ENCODE measurements at places on chromosomes 7 and 10. TPM values are rescaled to one million over a fixed set of nuclear protein-coding genes. Genes with fewer than 3 reads are reported as not detected.

Gene CLRN3
- total RNA-seq = not detected

DNA sequence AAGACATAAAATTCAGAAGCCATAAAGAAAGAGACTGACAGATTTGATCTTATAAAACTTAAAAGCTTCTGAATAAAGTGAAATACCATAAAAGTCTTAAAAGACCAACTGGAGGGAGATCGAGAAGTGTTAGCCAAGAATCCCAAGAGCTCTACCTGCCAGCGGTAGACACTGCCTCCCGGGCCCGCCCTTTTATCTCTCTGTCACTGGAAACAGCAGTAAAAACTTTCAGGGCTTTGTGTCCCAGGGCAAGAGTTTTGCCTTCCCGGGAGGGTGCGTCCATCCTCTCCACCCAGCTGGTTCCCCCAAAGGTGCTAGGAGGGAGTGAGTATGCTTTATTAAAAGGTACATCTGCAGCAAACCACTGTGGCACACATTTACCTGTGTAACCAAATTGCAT is 5.8 kb downstream of the PLA2G12B start:
- no peaks in the 10 kb centered on the region for H3K36me3 ChIP-seq
- no peaks in the 10 kb centered on the region for H3K4me1 ChIP-seq
- peaks cover 20% of the 10 kb centered on the region for H3K27me3 ChIP-seq
- H3K27ac ChIP-seq = no peak overlapping the region
- H3K4me3 ChIP-seq = no peak overlapping the region

Gene JCAD
- 0.29 TPM for total RNA-seq

Gene SCIN
- 0.10 TPM for total RNA-seq

GRCh38 chr10:17671307-17671706 is 27.4 kb downstream of the STAM start:
- H3K36me3 ChIP-seq = no peaks in the 10 kb centered on the region
- peaks cover 79% of the 10 kb centered on the region for H3K4me1 ChIP-seq
- DNase-seq = no peak
- H3K27me3 ChIP-seq = no peaks in the 10 kb centered on the region
- no peak overlapping the region for H3K4me3 ChIP-seq
- H3K27ac ChIP-seq = no peak overlapping the region

DNA sequence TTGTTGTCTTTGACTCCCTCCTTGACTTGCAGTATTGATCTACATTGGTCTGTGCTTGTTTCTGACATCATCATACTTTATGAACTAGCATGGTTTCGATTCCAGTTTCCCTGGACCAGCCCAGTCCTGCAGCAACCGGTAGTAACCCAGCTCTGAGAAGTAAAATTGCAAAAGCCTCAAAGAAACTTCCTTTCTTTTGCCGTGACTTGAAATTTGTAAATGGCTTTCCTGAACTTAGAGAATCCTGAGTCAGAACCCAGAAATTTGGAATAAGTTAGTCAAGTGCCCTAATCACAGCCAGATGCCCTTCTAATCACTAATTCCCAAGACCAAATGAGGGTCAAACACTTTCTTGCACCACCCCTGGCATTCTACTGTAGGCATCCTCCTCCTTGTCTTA is 15.0 kb downstream of the TAS2R60 start:
- H3K4me3 ChIP-seq = no peak overlapping the region
- H3K27ac ChIP-seq = no peak overlapping the region
- DNase-seq = no peak

GRCh38 chr10:29344073-29344820 is 55.4 kb downstream of the LYZL1 start:
- peaks cover 20% of the 10 kb centered on the region for H3K27me3 ChIP-seq
- DNase-seq = no peak
- no peak overlapping the region for H3K27ac ChIP-seq
- H3K36me3 ChIP-seq = no peaks in the 10 kb centered on the region
- H3K4me1 ChIP-seq = no peaks in the 10 kb centered on the region
- no peak overlapping the region for H3K4me3 ChIP-seq

DNA sequence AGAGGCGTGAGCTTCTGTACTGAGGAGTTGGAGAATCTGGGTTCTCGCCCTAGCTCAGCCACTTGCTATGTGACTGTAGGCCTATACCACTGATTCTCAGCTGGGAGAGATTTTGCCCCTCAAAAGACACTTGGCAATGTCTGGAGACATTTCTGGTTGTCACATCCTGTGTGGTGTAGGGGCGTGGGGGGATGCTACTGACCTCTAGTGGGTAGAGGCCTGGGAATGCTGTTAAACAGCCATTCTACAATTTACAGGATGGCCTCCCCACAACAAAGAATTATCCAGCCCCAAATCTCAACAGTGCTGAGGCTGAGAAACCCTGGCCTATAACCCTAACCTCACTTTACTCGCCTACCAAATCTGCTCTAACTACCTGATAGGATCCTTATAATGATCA is 58.8 kb upstream of the GAD2 start:
- no peak overlapping the region for H3K4me3 ChIP-seq
- no peaks in the 10 kb centered on the region for H3K36me3 ChIP-seq
- peaks cover 12% of the 10 kb centered on the region for H3K27me3 ChIP-seq
- H3K27ac ChIP-seq = no peak overlapping the region
- no peak for DNase-seq
- no peaks in the 10 kb centered on the region for H3K4me1 ChIP-seq

Gene AASS
- total RNA-seq = 3.5 TPM

DNA sequence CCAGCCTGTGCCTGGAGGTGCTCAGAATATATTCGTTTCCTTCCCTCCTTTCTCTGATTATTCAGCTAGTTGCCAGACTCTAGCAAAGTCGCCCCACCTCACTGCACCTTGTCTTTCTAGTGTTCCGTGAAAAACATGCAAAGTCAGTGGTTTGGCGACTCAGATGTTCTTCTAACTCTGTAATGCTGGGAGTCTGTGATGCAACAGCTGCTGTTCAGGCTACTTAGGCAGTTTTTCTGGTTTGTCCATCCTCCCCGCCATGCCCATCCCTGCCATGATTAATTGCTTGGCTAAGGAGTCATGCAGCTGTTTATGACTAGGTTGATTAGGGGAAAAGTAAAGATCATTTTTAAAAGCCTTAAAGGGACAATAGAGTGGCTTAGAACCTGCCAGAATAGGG is 99.4 kb downstream of the MTPN start:
- H3K4me3 ChIP-seq = no peak overlapping the region
- H3K27me3 ChIP-seq = peaks cover 14% of the 10 kb centered on the region
- no peak for DNase-seq
- H3K36me3 ChIP-seq = peaks cover 4% of the 10 kb centered on the region

DNA sequence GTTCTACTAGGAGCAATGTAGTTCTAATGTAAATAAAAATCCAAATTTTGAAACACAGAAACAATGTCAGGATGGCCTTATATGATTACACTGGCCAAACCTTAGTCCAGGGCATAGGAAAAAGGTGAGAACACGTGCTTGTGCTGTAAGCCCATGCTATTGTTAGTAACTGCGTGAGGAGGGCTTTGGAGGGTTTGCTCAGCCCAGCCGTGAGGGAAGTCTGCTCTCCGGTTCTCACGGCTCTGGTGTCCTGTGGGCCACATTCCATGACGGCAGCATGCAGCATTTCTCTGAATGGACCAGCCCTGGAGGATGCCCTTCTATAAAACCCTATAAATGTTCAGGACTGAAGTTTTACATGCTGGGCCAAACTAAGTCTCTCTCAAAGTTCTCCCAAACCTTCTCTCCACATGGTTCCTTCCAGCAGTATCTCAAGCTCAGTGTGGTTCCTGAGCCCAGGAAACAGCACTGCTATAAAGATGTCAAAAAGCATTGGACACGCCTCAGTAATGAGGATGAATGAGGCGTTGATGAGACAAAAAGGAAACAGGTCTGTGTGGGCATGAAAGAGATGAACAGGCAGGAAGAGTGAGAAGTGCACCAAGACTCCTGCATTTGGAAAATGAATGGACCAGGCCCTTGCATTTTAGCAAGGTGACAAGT is 174.8 kb upstream of the CDCA7L start:
- H3K4me1 ChIP-seq = peaks cover 15% of the 10 kb centered on the region
- H3K27me3 ChIP-seq = peaks cover 6% of the 10 kb centered on the region
- H3K27ac ChIP-seq = no peak overlapping the region
- no peak overlapping the region for H3K4me3 ChIP-seq
- H3K36me3 ChIP-seq = no peaks in the 10 kb centered on the region

All from activated T-cell treated with anti-CD3 and anti-CD28 coated beads, Interleukin-2, amount 50 U/mL, for 72 hours (primary cell).